Thyroid gland (tissue), 4 donors: ENCODE measurements at places on chromosomes 16 and 17.
A peak's percentile ranks its signal among the peaks of the same experiment; 100 is the strongest.

DNA sequence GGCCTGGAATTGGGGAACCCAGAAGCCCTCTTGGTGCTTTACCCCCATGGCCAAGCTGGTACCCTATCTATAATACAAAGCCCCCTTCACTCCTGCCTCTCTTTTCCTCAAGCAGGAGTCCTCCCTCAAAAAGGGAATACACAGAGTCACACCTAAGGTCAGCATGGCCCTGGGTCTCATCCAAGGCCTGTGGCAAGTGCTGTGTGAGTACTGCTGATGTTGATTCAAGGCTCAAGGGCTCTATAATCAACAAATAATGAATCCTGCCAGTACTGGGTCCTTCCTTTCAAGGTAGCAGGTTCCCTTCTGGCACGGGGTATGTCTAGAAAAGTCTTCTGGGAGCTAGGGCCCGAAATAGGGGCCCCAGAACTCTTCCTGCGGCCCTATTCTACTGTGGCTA, 187.3 kb downstream of the CYB561 start:
- H3K4me1 ChIP-seq: no peaks in the 10 kb centered on the region
- no peaks in the 10 kb centered on the region for H3K36me3 ChIP-seq
- no peaks in the 10 kb centered on the region for H3K27me3 ChIP-seq
- no peak overlapping the region for H3K27ac ChIP-seq
- H3K4me3 ChIP-seq: no peak overlapping the region

- H3K27ac ChIP-seq: no peak overlapping the region
- H3K27me3 ChIP-seq: no peaks in the 10 kb centered on the region
- DNase-seq: no peak
- H3K4me1 ChIP-seq: no peaks in the 10 kb centered on the region
These were observed 68.5 kb upstream of the MED9 start for GRCh38 chr17:17408236-17408794.

DNA sequence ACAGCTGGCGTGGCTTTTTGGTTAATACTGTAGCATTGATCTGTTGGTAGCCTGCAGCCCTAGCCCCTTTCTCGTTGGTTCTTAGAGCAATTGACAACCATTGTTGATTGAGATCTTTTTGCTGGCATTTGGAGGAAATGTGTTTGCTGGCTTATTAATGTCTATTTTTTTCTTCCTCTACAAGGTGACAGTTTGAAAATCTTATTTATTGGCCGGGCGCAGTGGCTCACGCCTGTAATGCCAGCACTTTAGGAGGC, 1.8 kb downstream of the ATXN2L start:
- H3K36me3 ChIP-seq: peaks cover 39% of the 10 kb centered on the region
- H3K27ac ChIP-seq: peak overlapping the region; percentile 94
- H3K4me3 ChIP-seq: peak overlapping the region; percentile 99
- no peaks in the 10 kb centered on the region for H3K27me3 ChIP-seq

DNA sequence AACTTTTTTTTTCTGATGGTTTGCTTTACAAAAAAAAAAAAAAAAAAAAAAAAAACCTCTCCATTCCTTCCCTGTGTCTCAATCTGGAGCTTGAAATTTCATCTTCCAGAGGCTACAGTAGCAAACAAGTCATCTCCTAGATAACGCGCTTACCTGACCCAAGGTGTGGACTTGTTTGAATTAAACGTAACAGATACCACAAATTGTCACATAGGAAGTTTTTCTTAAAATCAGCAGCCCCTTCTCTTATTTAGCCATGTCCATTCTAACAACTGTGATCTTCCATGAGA, 2.0 kb downstream of the STAT5B start:
- H3K4me1 ChIP-seq: peaks cover 4% of the 10 kb centered on the region
- no peak for DNase-seq
- no peak overlapping the region for H3K27ac ChIP-seq
- no peaks in the 10 kb centered on the region for H3K27me3 ChIP-seq

- H3K27ac ChIP-seq: no peak overlapping the region
- no peaks in the 10 kb centered on the region for H3K36me3 ChIP-seq
- peak overlapping the region; percentile 12 for H3K4me3 ChIP-seq
- peaks cover 10% of the 10 kb centered on the region for H3K4me1 ChIP-seq
- H3K27me3 ChIP-seq: no peaks in the 10 kb centered on the region
These were observed 313.1 kb downstream of the MAF start for GRCh38 chr16:79287424-79287917.

DNA sequence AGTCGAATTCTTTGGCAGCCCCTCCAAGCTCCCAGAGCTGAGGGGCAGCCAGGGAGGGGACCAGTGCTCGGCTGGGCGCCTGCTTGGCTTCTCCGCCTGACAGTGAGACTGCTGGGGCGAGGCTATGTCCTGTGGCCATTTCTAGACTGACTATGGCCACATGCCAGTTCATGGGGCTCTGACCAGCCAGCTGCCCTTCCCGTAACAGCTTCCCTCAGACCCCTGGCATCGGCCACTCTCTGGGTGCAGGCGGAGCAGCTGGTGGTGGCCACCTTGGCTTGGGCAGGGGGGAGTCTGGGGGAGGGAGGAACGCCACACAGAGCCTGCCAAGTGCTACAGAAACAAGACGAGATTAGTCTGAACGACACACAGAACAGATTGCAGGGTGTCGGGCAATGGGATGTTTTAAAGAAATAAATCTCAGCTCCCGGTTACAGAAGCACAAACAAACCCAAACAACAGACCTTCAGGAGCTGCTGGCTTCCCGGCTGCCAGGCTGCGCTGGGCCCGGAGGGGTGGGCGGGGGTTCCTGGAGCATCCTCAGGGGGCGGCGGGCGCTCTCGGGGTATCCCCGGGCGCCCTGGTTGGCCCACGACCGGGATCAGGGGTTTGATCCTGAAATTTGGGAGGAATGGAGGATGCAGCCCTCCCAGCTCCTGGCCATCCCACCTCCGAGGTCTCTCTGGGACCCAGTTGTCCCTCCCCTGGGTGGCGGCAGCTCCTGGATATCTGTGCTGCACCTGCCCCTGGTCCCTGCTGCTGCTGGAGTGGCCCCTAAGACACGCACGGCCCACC, 34.5 kb downstream of the TBC1D16 start:
- no peaks in the 10 kb centered on the region for H3K27me3 ChIP-seq
- no peaks in the 10 kb centered on the region for H3K36me3 ChIP-seq
- no peak for DNase-seq
- no peak overlapping the region for H3K27ac ChIP-seq

DNA sequence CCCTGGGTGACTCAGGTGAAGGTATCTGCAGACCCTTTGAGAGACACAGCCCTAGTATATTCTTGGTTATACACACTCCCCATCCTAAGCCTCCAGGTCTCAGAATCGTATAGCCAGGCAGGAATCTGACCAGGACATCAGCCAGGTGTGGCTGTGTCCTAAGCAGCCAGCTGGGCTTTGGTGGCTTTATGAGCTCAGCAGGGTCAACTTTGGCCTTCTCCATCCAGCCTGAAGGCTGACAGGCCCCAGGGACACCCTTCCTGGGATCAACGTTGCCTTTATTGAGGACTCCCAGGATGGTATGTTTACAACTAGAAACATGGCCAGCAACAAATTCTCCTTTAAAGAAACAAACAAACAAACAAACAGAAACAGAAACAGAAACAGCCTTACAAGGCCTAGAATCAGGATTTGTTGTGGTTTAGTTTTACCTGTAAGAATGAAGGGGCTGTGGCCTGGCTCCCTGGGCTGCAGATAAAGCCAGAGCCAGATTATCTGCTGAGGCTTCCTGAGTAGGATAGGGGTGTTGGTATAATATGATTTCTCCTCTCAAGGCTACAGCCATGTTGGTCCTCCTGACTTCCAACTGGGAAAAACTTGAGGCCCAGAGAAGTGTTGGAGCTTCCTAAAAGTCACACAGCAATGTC, 8.5 kb downstream of the KIF19 start:
- no peak overlapping the region for H3K4me3 ChIP-seq
- DNase-seq: no peak
- peaks cover 12% of the 10 kb centered on the region for H3K4me1 ChIP-seq
- no peaks in the 10 kb centered on the region for H3K36me3 ChIP-seq
- H3K27ac ChIP-seq: no peak overlapping the region
- no peaks in the 10 kb centered on the region for H3K27me3 ChIP-seq

- peaks cover 7% of the 10 kb centered on the region for H3K4me1 ChIP-seq
- no peaks in the 10 kb centered on the region for H3K36me3 ChIP-seq
- no peak for DNase-seq
- no peaks in the 10 kb centered on the region for H3K27me3 ChIP-seq
- H3K4me3 ChIP-seq: no peak overlapping the region
- no peak overlapping the region for H3K27ac ChIP-seq
These were observed 150.4 kb upstream of the CIBAR2 start for GRCh38 chr16:85262558-85263238.

GRCh38 chr16:66189951-66190350, 176.5 kb upstream of the CDH5 start:
- H3K27me3 ChIP-seq: no peaks in the 10 kb centered on the region
- peaks cover 5% of the 10 kb centered on the region for H3K4me1 ChIP-seq
- no peaks in the 10 kb centered on the region for H3K36me3 ChIP-seq
- H3K27ac ChIP-seq: no peak overlapping the region
- DNase-seq: no peak

DNA sequence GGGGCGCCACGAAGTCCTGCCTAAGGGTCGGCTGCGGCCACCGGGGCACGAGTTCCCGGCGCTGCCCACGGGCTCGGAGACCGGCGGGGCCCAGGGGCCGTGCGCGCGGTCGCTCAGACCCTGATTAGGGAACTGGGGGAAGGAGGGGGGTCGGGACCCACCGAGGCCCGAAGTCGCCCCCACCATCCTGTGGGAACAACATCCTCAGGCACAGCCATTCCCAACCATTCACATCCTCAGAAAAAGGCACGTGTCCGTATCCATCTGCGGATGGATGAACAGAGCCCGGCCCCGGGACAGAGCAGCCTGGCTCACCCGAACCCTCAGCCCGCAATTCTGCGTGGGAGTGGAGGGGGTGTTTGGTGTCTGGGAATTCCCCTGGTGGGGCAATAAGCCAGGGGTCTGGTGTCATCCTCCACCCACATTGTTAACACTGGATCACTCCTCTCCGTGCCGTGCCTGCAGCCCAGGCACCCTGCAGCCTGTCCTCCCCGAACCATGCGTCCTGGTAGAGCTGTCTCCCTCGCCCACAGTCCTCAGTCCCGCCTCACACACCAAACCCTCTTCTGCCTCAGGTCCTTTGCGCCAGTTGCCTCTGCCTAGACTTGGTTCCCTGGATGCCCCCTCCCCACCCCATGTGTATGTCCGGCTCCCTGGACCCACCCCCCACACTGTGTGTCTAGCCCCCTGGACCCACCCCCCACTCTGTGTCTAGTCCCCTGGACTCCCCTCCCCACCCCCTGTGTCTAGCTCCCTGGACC, 789 bp upstream of the CCDC57 start:
- peaks cover 37% of the 10 kb centered on the region for H3K4me1 ChIP-seq
- H3K27ac ChIP-seq: peak overlapping the region; percentile 81
- no peaks in the 10 kb centered on the region for H3K27me3 ChIP-seq
- DNase-seq: peak; percentile 44
- peak overlapping the region; percentile 95 for H3K4me3 ChIP-seq
- no peaks in the 10 kb centered on the region for H3K36me3 ChIP-seq

GRCh38 chr17:8841844-8842243, 25.6 kb downstream of the PIK3R6 start:
- H3K36me3 ChIP-seq: no peaks in the 10 kb centered on the region
- no peaks in the 10 kb centered on the region for H3K27me3 ChIP-seq
- peaks cover 23% of the 10 kb centered on the region for H3K4me1 ChIP-seq
- H3K4me3 ChIP-seq: no peak overlapping the region

DNA sequence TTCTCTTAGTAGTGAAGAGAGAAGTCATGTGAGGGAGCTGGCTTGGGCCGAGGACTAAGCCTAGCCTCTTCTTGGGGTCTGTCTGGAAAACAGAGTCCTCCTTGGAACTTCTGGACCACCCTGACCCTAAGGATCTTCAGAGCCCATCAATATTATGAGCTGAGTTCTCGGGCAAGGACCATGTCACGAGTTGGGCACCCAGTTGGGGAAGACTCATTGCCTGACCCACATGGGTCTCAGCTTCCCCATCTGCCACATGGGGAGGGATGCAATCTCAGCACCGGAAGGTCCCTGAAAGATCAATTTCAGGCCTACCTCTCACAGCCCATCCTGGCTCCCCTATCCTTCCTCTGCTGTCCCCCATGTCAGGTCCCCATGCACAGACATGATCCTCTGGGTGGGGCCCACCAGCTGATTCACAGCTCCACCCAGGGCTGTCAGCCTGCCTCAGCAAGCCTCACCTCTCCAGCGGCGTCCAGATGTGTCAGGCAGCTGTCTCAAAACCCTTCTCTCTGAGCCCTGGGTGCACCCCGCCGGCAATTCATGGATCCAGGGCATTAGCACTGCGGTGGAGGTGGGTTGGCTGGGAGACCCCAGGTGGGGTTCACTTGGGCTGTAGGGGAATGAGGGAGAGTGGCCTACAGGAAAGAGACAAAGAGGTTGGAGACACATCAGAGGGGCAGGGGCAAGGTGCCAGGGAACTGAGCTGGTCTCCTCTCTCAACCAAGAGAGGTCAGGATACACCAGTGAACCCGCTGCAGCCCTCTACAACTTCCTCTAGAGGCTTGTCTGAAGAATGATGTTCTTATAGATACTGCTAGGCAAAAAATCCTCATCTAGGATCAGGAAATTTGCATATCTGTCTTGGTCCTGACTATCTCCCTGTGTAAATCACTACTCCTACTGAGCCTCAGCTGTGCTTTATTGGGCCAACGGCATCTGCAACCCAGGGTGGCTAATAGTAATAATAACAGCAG, 1.8 kb downstream of the NLRP1 start:
- no peak for DNase-seq
- peaks cover 15% of the 10 kb centered on the region for H3K4me1 ChIP-seq
- H3K4me3 ChIP-seq: no peak overlapping the region
- no peak overlapping the region for H3K27ac ChIP-seq
- H3K36me3 ChIP-seq: no peaks in the 10 kb centered on the region

DNA sequence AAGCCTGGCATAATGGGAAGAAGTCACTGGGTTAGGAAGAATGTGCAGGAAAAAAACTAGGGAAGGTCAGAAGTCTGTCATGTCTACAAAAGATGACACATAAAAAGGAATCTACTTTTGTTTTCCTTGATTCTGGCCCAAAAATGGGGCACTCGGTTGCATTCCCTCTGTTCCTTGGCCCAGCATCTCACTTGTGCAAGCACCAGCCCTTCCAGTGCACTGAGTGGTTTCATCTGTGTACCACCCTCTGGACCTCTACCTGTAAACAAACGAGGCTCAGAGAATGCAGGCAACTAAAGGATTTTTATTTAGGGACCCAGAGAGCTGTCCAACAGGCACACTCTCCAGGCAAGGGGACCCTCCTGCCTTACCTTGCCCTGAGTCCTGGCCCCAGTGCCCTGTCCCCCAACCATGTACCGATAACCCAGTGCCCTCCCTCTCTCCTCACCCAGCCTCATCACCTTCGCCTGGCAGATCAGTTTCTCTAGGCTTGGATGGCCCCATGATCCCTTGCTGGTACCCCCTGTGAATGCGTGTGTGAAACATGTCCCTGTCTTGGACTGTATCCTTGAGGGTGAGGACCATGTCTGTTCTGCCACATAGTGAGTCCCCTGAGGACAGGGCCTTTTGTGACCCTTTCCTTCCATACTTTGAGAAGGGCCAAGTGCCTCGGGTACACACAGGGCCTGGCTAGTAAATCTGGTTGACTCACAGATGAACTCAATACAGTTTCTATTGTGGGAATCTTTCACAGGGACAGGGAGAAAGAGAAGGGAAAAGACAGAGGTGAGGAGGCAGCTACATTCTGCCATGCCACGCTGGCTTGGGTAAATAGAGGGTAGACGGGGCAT, 13.3 kb downstream of the NXPH3 start:
- no peak overlapping the region for H3K27ac ChIP-seq
- H3K4me1 ChIP-seq: no peaks in the 10 kb centered on the region
- DNase-seq: no peak
- H3K4me3 ChIP-seq: no peak overlapping the region
- no peaks in the 10 kb centered on the region for H3K27me3 ChIP-seq
